ENCODE measurements at places on chromosomes 11 and 22.

DNA sequence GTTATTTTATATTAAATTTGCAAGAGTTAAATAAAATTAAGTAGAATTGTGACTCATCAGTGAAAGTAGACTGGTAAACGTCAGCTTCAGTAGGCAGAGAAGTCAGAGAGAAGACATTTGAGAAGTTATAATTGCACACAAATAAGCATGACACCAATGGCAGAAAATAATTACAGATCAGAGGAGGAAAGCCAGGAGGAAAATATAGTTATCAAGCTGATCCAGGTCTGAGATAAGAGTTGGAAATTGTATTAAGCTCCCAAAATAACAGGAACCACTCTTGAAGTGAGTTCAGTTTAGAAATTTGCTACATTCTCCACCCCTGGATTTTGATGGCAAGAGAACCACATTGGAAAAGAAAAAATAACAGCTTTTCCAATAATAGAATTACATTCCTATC lies 533.8 kb upstream of the CHORDC1 start:
- no peak for DNase-seq

- no peak for DNase-seq
Measured at GRCh38 chr11:133943950-133944698, 12.6 kb downstream of the IGSF9B start.

GRCh38 chr11:116173506-116173905 lies 599.3 kb downstream of the BUD13 start:
- DNase-seq = no peak

- DNase-seq = no peak
Measured at GRCh38 chr22:36253523-36254490, 874 bp downstream of the APOL1 start.

DNA sequence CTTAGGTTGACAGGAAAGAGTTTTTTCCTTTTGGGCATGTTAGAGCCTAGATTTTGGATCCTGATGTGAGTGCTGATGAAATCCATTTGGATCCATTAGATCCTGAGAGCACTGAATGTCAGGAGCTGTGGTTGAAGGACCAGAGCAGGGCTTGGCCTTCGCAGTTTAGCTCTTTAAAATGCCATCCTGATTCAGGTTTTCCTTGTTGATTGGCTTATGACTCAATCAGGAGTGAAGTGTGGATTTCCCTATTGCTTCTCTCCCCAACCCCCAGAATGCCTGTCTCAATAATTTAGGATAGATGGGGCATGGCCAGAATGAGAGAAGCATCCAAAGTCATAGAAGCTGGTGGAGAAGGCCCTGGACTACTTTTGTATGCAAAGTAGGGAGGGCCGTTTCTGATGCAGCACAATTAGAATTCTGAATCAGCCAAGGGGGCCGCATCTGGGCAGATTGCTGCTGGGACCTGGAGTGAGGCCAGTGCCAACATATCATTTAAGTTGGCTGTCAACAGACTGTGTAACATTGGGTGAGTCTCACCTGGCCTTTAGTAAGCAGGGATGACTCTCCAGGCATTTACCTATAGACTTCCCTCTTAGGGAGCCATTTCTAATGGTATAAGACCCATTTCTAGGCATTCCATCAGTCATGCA lies 80.5 kb downstream of the TEAD1 start:
- no peak for DNase-seq

DNA sequence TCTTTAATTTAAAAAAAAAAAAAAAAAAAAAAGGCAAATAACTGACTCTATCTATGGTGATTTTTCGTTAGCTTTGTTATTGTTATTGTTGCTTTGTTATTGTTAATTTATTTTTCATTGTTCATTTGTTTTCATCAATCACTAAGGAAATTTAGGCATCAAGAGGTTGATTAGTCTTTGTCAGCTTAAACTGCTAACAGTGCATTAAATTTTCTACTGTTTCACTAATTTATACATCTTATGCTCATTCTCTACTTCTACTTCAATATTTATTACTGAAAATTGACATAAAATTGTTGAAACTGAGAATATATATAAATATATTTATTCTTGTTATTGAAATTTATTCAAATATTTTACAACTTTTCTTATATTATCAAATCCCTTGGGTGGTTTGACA lies 24.0 kb downstream of the TBCEL start:
- DNase-seq = no peak

DNA sequence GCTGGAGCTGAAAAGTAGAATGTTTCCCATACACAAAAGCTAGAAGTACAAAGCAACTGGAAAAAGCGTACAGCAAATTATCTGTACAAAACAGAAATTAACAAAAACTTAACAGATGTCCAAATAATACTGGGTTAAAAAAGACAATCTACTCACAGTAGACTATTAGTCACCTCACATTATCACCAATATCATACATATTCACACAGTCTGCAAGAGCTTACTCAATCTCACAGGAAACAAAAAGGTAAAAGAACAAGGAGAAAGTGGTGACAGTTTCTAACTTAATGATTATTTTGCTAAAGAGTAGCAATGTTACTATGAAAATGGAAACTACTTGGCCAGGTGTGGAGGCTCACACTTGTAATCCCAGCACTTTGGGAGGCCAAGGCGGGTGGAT lies 11.9 kb downstream of the CELF1 start:
- DNase-seq = no peak

- DNase-seq = no peak
Measured at GRCh38 chr11:92002568-92002967, 222.1 kb upstream of the FAT3 start.

GRCh38 chr11:123381149-123381548 lies 48.9 kb upstream of the GRAMD1B start:
- no peak for DNase-seq

DNA sequence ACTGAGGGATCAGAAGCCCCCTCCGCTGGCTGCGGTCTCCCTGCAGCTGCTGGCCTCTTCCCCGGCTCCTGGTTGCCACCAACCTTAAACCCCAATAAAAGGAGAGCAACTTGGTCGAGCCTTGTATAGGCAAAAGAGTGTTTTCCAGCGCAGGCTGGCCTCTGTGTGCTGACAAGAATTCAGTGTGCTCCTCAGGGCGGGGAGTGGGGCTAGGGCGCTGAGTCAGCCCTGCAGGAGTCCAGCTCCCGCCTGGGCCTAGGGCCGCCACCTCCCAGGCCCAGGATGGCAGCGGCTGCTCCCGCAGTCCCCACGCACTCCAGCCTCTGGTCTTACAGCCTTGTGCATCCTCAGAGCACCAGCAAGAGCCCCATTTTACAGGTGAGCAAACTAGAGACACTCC lies at the start of gene SHISAL1:
TSS of gene SHISAL1 (minus strand) at position 186 of the 400 bp plus-strand sequence. CDS start 12,006 bp downstream, outside the sequence.
- DNase-seq = no peak

GRCh38 chr11:94754335-94754734 lies 13.8 kb upstream of the AMOTL1 start:
- no peak for DNase-seq

DNA sequence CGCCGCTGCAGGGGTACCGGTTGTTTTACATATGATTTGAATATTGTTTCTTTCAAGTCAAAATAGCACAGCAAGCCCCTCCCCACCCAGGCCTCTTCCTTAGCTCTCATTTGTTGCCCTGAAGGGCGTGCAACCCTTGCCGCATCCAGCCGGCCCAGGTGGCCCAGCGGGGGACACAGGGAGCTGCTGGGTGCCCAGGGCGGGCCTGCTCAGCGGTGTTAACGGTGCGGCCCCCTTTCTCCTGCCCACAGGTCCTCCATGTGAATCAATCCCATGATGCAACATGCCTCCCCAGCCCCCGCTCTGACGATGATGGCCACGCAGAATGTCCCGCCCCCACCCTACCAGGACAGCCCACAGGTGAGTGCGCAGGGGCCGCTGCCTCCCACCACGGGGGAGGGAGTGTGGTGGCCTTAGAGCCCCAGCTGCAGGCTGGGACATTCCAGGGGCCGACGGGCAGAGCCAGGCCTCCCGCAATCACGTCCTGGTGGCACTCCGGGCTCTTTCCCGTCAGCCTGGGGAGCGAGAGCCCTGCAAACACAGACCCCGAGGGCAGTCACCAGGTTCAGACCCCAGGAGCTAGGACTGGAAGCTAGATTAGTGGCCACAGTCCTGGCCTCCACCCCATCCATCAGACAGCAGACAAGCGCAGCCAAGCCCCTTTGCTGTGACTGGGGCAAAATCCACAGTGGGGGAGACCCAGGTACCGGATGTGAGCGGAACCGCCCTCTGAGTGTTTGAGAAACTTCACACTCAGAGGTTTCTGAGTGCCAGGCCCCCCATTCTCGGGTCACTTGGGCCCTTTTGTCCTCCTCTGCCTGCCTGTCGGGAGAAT lies 144.8 kb downstream of the FEZ1 start:
- no peak for DNase-seq

DNA sequence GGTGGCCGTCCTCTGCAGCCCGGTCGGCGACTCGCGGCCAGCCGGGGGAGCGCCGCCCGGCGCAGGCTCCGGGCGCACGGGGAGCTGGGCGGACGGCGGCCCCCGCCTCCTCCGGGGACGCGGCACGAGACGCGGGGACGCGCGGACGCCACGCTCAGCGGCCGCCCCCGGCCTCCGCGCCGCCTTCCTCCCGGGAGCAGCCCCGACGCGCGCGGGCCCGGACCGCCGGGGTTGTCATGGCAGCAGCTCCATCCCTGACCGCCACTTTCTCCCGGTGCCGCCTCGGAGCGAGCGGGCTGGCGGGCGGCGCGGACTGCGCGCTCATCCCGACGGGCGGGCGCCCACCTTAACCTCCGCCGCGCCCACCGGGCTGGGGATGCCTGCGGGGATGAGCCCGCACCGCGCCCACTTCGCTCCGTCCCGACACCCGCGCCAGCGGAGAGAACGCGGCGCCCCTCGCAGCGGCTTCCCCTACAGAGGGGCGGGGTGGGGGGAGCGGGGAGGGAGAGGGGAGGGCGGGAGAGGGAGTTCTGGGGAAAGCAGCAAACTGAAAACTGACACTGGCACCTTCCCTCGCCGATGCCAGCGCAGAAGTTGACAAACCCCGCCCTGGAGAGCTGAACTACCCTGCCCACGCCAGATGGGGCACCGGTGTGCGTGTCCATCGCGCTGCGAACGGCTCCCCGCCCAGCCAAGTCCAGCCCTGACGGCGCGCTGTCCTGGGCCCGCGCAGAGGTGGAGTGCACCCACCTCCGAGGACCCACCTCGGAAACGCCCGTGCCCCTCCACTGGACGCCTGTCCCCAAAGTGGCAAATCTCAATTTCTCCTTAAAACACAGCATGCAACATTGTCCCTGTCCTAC lies 588.4 kb downstream of the OPCML start:
- no peak for DNase-seq

DNA sequence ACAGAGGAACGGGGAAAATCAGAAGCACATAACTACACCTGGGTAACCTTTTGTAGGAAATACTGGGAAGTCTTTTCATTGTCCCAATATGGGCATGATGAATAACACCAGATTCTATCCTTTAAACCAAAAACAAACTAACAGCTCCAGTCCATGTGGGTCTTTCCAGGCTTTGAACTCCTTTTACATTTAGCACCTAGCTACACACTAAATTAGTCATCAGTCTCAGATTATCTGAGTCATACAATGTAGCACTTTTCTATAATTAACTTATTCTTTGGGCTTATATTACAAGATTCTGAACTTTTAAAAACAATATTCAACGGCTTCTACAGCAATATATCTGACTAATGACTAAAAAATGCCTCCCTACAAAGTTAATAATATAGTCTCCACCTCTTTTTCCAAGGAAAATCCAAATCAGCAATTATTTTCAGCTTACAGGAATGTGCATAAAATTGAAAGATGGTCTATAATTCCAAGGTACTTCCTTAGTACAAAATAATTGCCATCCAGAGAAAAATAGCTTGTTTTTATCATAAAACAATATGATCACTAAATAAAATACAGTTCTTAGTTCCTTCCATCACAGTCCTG lies 26.3 kb downstream of the STK33 start:
- no peak for DNase-seq

DNA sequence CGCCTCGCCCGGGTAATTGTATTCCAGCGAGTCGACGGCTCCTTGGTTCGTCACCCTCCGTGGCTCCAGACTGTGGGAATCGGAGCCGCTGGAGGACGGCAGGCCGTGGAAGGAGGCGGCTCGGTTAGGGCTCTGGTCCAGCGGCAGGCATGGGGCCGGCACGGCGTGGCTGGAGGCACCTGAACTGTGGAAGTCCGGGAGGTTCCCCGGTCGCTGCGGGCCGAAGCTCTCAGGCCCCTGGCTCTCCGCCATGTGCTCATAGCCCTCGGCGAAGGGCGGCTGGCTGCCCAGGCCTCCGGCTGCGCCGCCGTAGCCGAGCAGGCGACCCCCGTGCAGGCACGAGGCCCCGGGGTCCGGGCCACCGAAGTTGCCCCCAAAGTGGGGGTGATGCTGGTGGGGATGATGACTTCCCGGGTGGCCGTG lies 1.7 kb downstream of the MN1 start:
- DNase-seq = no peak

DNA sequence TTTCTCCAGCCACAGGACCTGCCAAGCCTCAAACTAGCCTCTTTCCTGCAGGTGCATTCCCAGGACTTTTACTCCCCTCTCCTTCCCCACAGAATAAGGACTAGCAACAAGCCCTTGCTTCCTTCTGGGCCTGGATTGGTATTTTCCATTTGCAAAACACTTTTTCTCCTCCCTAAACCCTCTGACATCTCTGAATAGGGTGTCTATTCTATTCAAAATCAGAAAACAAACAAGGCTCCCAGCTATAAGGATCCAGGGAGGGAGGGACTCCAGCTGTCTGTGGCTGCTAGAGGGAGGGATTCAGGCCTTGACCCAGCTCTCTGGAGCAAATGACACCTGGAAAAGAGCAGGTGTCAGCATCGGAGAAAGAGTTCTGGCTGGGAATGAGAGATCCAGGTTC lies 168.5 kb upstream of the BDNF start:
- no peak for DNase-seq

- DNase-seq = no peak
Measured at GRCh38 chr11:108346451-108346850, 120.9 kb downstream of the C11orf65 start.

DNA sequence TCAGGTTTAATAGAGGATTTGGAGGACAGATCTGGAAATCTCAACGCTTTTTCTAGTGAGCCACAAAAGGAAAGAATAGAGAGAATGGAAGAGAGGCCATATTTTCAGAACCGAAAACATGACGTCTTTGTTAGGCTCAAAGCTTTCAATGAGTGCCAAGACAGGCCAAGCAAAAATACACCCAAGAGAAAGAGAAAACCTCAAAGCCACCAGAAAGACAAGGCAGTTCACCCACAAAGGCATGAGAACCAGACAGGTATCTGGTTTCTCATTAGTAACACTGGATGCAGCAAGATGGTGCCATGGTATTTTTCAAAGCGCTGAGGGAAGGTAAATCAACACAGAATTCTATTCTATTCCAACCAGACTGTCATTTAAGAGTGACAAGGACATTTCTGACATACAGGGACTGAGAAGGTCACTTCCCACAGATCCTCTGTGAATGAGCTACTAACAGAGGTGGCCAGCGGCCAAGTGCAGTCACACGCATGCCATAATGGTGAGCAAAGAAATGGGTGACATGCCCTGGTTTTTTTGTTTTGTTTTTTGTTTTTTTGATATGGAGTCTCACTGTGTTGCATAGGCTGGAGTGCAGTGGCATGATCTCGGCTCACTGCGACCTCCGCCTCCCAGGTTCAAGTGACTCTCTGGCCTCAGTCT lies 41.9 kb downstream of the TOLLIP start:
- no peak for DNase-seq

DNA sequence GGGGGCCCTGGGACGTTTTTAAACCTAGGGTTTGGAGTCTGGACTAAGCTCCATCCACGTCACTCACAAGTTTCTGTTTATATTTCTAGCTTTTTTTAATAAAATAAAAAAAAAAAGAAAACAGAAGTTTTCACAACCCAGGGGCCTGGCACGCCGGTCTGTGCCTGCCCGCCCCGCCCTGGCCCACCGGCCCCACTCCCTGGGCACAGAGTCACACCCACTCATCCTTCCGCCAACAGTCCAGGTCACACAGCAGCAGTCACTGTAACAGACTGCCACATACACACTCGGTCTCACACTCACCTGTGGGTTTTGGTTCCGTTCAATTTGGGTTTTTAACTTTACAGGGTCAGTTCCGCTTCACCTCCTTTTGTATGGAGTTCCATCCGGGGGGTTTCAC lies 5.3 kb upstream of the ACR start:
- DNase-seq = no peak
